Ecto neural progenitor cell (in vitro differentiated cells): ENCODE measurements at places on chromosomes 1 and 21.

GRCh38 chr1:21174654-21175323, 1.9 kb downstream of the EIF4G3 start:
- no peak for DNase-seq

DNA sequence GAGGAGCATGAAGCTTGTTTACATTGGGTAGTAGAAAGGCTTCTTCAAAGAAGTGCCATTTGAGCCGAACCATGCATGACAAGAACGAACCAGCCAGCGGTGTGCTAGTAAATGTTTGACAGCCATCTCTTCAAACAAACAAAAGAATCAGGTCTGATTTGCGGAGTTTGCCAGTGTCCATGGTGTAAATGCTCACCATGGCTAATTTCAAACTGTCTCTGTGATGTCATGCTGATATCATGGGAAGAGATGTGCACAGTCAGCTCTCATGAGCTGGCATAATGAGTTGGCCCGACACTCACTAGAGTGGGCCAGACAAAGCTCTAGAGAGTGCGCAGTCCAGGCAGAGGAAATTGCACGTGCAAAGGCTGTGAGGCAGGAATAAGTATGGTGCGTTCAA, 101.1 kb downstream of the KAZN start:
- no peak for DNase-seq

- DNase-seq, result no peak
Measured at GRCh38 chr1:233088613-233089012, 138.2 kb downstream of the NTPCR start.

- DNase-seq, result no peak
Measured at GRCh38 chr1:212284332-212284743, 872 bp upstream of the PPP2R5A start.

DNA sequence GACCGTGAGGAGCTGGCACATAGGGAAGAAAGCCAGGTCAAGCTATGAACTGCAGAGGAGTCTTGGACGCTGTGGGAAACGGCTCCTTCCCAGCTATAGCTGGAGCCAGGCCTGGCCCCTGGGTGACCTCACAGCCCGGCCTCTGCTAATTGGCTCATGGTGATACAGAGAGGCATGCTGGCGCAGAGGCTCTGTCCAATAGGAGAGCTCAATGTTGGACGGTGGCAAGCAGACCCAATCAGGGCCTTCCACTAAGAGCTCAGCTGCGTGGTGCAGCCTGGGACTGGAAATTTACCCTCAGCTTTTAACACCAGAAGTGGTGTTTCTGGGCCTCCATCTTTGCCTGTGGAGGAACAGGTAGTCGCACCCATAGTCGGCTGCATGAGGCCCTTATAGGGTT, 64.4 kb upstream of the GRHL3 start:
- DNase-seq, result no peak
